ENCODE measurements at places on chromosomes 1 and 21.

DNA sequence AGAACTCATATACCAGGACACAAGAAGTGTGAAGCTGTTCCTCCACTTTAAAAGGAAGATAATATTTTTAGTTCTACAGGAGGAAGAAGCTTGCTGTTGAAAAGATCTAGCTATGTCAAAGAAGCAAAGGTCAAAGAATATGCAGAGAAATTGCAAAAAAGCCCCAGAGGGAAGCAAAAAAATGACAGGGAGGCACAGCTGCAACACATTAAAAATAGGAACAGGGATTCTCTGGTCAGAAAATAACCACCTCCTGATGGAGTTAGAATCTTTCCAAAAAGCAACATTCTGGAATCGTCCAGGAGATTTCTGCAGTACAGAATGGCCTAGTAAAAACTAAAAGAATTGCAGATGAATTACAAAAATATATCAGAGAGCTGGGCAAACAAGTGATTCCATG lies 238.9 kb upstream of the PRMT6 start:
- DNase-seq, result no peak

DNA sequence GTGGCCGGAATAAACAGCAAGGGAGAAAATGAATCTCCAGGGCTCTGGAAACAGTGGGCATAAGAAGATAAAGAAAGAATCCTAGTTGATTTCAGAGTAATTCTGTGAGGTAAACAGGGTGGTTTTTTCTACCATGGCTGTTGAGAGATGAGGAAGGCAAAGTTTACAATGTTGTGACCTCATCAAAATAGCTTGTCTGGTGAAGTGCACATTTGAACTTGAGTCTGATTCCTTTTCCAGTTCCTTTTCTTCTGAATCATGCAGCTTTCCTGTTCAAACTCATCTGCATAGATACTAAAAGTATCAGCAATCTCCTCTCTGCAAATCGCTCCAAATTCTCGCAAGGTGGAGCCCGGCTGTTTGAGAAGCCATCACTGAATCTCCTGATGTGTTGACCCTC lies 161.7 kb downstream of the PLPP3 start:
- no peak for DNase-seq

DNA sequence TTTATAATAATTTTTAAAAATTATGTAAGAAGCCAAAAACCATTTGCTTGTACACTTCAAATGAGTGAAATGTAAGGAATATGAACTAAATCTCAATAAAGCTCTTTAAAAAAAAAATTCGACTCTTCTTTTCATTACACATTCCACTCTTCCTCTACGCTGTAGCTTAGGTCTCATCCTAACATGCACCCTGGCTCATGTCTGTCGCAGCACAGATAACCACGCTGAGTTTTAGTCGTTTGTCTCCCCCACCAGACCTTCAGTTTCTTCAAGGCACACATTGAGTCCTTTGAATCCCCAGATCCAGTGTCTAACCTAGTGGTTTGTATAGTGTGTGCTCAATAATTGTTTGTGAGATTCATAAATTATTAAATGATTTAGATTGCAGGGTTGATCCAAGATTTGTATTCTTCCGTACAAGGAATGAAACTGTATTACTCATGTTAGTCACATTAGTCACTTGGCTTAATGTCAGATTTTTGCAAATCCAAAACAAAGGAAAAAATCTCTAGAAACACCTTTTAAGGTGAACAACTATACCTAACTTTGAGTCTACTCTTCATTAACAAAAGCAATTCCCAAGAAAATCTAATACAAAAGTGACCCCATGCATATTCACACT lies 57.3 kb downstream of the SLC25A24 start:
- no peak for DNase-seq

GRCh38 chr1:218242171-218242570 lies 42.9 kb upstream of the RRP15 start:
- DNase-seq, result no peak
